ENCODE measurements at places on chromosomes 7 and 10.

- no peak for DNase-seq
Observed at GRCh38 chr10:132507409-132507955, 30.1 kb upstream of the INPP5A start.

- no peak for DNase-seq
Observed at GRCh38 chr7:149719050-149719899, 54.1 kb downstream of the ZNF467 start.

DNA sequence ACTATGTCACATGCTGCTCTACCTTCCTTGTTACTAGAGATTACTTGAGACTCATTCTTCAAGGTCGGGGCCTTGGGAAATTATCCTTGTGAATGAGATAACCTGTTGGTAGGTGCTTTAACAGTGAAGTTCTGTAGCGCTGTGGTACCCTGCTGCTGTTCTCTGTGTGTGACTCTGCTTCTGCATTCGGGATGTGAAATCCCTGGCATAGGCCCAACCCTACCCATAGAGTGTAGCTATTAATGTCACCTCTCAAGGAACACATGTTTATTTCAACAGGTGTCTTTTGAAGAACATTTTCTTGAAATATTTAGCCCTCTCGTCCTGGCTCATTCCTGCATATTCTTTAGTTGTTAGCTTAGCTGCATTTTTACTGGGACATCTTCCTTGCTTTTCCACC lies 41.8 kb upstream of the TMEM236 start:
- no peak for DNase-seq

DNA sequence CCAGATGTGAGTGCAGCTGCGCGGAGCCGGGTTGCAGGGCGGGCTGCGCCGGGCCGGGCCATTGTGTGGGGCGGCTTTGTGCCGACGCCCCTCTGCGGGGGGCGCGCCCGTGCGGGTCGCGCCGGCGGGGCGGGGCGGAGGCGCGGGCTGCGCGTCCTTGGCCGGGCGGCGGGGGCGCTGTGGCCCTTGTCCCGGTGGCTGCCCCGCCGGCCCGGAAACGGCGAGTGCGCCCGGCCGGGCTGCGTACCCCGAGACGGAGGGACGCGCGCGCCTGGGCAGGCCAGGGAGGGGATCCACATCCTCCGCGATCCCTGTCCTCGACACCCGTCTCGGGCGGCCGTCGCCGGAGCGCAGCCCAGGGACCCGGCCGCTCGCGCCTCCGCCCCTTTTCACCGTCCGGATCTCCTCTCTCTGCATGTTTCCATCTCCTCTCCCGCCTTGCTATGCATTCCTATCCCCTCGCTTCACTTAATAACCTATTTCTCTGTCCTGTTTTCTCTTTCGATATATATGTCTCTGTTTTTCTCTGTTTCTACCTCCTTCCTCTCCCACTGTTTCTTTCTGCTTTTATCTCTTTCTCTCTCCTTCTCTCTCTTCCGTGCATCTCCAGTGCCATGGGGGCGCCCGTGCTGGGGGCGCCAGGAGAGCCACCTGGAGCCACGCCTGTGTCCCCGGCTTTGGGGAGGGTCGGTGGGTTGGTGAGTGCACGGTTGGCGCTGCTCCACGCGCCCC lies 765 bp downstream of the PFKFB3 start:
- peak; percentile 54 for DNase-seq

DNA sequence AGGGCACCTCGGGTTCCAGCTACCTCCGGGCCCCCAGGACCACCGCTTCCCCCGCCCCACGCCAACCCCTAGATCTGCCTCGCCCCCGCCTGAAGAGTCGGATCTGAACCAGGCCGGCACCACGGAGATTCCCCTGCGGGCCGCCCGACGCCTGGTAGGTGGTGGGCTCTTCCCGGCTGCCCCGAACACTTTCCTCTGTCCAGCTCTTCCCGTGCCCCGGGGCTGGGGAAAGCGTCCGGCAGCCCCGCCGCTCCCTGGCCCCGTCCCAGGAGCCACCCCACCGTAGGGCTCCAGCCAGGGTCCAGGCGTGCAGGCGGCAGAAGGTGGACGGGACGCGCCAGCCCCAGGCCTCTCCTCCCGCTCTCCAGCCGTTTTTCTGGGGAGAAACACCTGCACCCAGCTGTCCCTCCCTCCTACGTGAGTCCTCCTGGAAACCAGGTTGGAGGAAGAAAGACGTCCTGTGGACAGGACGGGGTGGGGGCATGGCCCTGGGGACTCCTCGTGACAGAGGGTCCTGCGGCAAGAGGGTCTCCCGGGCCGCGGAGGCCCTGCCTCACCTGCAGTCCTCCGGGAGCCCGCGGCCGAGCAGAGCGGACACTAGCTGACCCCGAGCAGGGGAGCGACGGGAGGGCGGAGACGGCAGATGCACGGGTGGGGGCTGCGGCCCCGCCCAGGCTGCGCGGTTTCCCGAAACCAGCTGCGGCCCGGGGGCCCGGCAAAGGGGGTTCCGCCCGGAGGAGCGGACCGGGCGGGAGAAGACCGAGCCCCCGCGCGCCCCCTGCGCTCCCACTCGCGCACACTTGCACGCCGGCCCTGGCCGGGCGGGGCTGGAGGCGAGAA lies at the start of gene TMEM176B:
TMEM176B (minus strand) TSS at position 624 of the 840 bp plus-strand sequence. CDS start 3,795 bp downstream, outside the sequence.
- DNase-seq, result no peak

DNA sequence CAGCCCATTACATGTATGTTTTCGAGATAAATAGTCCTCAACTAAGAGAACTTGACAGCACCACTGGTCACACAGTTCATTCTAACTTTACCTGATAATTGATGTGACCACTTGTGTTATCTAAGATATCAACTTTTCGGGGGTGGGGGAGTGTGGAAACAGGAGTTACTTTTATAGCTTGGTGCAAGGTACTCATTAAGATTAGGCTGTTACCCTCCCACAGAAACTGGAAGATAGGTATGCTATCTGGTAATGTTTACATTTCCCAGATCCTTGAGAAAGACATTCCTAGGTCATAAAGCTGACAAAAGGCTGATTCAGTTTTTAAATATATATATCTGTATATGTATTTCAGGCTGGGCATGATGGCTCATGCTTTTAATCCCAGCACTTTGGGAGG lies 11.1 kb downstream of the ERVW-1 start:
- DNase-seq, result no peak

GRCh38 chr10:10222304-10222841 lies 795.3 kb upstream of the CELF2 start:
- no peak for DNase-seq

- no peak for DNase-seq
Observed at GRCh38 chr10:29124864-29125263, 164.0 kb upstream of the LYZL1 start.

DNA sequence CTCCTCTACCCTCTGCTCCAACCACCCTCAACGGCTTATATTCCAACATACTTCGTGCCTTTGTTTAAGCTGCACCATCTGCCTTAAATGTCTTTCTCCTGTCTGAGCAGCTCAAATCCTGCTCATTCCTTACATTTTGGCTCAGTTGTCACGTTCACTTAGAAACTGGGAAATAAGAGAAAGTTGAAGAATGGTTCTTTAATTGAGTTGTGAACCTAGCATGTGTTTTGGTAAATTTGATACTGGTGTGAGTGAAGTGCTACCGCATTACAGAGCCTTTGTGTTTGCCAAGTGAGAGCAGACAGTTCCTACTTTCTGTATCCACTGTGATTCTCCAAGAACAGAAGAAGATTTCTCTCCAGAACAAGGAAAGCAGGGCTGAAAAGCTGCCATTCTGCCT lies 54.3 kb downstream of the EPDR1 start:
- DNase-seq, result no peak

GRCh38 chr7:22364900-22365299 lies 7.9 kb upstream of the RAPGEF5 start:
- no peak for DNase-seq

DNA sequence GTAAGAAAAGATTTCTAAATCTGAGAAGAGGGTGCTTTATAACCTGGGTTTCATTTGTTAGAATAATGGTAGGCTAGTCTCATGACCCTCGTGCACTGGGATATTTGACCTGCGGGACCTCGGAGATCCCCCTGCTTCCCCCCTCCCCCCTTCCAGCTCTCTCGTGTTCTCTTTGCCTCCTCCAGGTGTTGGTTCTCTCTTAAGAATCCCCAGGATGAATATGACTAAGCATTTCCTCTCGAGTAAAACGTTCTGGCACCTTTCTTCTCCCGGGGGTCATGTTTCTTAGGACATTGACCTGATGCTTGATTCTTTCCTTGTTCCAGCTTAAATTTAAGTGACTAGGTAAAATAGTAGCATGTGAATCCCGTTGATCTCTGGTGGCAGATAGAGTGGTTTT lies 71.2 kb downstream of the SHH start:
- DNase-seq, result peak; percentile 57

- no peak for DNase-seq
Observed at GRCh38 chr7:19972876-19973275, 199.5 kb upstream of the TMEM196 start.

- peak; percentile 86 for DNase-seq
Observed at GRCh38 chr7:151782598-151783448, 94.1 kb downstream of the PRKAG2 start.

GRCh38 chr7:117124591-117125220 lies 171.4 kb downstream of the ST7 start:
- DNase-seq, result peak; percentile 98

GRCh38 chr7:72793791-72794190 lies 34.2 kb downstream of the TYW1B start:
- DNase-seq, result no peak

- no peak for DNase-seq
Observed at GRCh38 chr7:139629392-139630082, 106.1 kb downstream of the CLEC2L start.

DNA sequence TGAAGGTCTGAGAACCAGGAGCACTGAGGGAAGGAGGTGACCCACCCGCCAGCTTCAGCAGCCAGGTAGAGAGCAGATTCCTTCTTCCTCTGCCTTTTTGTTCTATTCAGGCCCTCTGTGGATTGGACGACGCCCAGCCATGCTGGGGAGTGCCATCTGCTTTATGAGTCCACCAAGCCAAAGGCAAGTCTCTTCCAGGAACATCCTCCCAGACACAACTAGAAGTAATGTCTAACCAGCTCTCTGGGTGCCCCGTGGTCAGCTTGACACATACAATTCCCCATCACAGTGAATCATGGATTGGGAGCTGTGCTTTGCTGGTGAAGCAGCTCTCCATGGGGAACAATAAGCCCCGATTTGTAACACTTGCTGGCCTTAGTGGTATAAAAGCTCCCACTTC lies 125.2 kb downstream of the CCDC3 start:
- DNase-seq, result no peak

- DNase-seq, result no peak
Observed at GRCh38 chr10:108616559-108617285, 1306.6 kb downstream of the XPNPEP1 start.

DNA sequence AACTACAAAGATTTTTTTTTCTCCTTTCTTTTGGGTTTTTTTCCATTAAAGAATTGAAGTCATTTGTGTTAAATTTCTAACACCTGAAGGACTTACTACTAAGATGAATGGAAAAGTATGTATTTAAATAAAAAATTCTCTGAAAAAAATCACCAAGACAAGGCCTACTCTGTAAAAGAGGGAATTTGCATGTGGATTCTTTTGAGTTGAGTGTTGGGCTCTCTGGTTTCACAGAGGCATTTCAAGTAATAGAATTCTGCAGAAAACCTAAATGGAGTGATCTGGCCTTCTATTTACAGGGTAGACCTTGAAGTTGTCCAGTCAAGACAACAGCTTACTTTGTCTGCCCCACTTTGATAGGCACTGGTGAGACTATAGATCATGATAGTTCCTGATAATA lies 4.1 kb downstream of the LRRC17 start:
- no peak for DNase-seq

- DNase-seq, result no peak
Observed at GRCh38 chr7:149440222-149440621, 20.6 kb downstream of the ZNF777 start.

DNA sequence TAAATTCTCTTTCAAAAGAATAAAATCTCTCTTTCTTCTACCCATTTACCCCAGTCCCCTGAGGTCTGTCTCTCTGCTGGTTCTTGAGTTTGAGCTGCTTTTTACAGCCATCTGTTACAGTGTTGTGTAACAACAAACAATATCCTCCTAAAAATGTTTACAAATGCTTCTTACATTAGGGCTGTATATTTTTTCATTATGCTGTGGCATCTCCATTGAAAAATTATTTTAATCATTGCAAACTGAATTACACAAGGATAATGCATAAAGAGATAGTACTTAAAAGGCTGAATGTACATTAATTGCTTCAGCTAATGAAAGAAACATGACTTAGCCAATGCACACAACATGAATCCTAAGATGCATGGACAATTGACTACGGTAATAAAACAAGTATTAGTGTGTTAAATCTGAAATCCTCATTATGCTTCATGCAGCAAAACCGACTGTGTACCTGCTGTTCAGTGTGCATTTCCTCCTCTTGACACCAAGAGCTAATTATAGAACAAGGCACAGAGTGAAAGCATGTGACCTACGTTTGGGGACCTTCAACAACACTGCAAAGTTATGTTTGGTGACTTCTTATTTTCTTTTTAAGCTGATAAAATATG lies 181.7 kb upstream of the RHOBTB1 start:
- DNase-seq, result peak; percentile 25

- DNase-seq, result no peak
Observed at GRCh38 chr10:47181052-47181849, 118.7 kb upstream of the GDF10 start.

DNA sequence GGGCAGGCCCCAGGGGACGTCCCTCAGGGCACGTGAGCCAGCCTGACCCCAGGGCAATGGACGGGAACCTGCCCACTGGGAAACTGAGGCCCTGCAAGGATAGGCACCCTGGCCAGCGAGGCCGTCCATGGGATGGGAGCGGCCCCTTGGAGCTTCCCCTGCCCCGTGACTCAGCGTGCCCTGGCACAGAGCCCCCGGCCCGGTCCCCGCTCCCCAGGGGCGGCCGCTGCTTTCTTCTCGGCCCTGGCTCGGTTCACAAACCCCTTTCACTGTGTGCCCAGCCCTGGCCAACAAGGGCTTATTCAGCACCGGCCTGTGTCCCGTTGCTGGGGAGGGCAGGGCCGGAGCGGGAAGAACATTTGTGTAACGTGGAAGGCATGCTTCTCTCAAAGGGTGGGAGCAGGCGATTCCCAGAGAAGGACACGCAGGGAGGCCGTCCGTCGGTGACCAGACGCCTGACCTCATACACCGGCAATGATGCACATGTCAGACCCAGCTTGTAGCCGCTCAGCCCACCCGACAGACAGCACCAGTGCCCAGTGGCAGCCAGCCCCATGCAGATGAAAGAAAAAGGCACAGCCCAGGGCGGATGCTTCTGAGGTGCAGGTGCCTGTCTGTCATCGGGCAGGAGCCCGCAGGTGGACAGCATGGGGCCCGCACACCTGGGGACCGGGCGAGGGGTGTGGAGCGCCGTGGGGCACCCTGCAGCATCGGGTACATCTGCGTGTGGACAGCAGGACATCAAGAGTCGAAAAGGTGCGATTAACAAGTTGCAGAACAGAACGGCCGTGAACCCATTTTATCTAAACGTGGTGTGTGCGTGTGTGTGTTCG lies 94.5 kb downstream of the PDGFA start:
- DNase-seq, result no peak

All from MM.1S (cell line).